MG63 (cell line): ENCODE measurements at places on chromosomes 5 and 9. TPM values are rescaled to one million over a fixed set of nuclear protein-coding genes. Genes with fewer than 3 reads are reported as not detected.

ASB6 gene
- total RNA-seq: 11.1 and 24.4 TPM in 2 replicates

SKIC3 gene
- 50.6 and 89.5 TPM in 2 replicates for total RNA-seq

LIX1 gene
- total RNA-seq: not detected in 2 replicates

CD74 gene
- total RNA-seq: not detected in 2 replicates

ISL1 gene
- total RNA-seq: 0.20 and 1.2 TPM in 2 replicates

FOXD4 gene
- not detected in 2 replicates for total RNA-seq

ECSCR gene
- total RNA-seq: 0.63 and 0.74 TPM in 2 replicates

ST6GALNAC6 gene
- total RNA-seq: 40.5 and 47.3 TPM in 2 replicates
